ENCODE measurements at places on chromosomes 7 and 10.

- no peak for DNase-seq
These were observed 507.8 kb downstream of the SORCS3 start for GRCh38 chr10:105148921-105149320.

DNA sequence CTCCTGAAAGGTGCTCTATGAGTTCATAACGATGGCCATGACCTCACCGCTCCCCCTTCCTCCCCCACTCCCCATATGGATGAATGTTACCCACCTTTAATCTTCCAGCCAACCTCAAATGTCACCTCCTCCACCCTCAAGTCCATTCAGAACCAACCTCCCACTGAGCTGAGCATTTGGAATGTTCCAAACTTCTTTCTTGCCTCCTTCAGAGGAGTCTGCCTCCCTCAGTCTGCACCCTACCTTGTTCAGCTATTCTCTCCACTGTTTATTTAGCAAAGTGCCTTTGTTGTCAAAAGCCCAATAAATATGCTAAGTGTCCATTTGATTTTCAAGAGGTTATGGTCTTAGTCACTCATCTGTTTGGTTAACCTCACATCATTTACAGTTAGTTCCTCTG, 22.9 kb upstream of the MTPAP start:
- DNase-seq, result no peak

DNA sequence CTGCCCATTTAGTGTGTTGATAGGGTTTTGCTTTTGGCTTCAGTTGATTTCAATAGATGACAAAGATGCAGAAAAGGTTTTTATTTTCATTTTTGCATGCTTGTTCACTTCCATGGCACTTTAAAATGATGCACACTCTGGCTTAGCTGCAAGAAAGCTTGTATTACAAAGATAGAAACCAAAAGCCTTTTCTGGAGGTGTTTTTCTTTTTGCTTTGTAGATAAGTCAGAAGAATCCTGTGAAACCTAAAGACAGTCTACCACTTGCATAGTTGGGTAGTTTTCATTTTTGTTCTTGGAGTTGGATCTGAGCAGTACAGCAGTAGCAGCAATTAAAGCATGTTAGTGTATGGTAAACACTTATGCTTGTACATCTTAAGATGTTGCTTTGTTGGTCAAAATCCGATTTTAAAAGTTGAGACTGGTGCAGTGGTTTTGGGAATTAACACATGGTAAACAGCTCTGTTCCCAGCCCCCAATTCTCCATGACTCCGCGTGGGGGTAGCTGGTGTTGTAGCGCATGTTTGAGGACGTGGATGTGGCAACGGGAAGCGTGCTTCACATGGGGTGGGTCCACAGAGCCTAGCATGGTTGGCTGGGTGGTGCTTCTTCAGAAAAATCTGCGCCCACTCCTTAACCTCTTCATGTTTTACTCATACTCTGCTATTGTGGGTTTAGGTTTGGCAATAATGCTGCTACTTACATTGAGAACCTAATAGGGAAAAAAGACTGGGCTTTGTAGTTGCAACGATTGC, 19.8 kb downstream of the CCNY start:
- DNase-seq, result no peak

- DNase-seq, result no peak
These were observed 343.2 kb upstream of the TMEM229A start for GRCh38 chr7:124376111-124376510.

- DNase-seq, result no peak
These were observed 166.0 kb downstream of the SNX13 start for GRCh38 chr7:17774248-17774647.

DNA sequence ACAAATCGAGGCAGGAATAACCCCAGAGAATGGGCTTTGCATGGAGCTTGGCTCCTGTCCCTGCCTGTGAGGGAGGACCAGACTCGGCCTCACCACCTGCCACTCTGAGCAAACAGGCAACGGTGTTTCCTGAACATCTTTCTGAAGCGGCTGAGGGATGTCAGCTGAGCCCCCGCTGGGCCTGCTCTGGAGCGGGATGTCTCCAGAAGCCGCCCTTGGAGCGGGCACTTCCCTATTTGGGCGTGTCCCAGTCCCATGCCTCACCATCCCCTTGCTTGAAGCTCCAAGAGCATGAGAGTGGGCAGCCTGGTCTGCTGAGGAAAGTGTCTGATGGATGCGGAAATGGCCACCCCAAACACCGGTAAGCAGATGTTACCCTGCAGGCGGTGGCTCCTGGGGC, 10.2 kb downstream of the ALKBH4 start:
- DNase-seq, result no peak

DNA sequence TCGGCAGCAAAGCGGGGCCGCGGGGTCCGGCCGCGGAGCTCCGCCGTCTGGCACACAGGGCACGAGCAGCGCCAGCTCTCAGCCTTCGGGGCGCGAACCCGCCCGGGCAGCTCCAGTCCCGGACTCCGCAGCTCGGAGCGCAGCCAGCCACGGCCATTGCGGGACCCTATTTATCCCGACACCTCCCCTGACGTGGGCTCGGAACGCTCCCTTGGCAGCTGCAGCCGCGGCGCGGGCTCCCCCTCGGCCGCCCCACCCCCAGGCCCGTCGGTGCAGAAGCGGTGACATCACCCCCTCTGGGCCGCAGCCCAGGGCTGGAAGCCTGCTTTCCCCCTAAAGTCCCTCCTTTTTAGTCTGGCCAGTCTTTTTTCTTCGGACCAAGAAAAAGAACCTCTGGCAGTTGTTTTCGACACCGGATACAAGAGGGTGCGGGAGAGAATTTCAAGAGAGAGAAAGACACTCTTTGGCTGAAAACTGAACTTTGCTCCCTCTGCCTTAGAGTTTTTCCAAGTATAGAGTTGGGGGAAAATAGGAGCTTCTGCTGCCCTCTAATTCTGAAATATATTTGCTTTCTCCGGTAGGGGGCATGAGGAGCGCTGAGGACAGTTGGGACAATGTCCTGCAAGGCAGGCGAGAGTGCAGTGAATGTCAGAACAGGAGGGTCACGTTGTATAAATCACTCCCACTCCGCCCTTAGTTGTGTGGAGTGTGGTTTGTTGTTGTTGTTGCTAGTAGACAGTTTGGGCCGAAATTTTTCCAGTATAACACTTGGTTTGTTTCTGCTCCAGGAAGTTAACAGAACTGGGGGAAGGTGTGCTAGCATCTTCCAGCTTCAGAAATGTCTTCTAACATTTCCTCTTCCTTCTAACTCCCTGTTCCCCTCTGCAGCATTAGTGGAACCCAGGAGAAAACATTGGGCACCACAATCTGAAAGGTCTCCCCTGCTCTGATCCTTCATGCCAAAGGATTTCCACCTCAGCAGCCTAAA, at the start of gene SFRP4:
Gene SFRP4, minus strand, starts transcription at position 145 of the 988 bp plus-strand sequence. CDS start 280 bp downstream, outside the sequence.
- no peak for DNase-seq

- no peak for DNase-seq
These were observed 213.4 kb downstream of the SUGCT start for GRCh38 chr7:40348126-40348728.

DNA sequence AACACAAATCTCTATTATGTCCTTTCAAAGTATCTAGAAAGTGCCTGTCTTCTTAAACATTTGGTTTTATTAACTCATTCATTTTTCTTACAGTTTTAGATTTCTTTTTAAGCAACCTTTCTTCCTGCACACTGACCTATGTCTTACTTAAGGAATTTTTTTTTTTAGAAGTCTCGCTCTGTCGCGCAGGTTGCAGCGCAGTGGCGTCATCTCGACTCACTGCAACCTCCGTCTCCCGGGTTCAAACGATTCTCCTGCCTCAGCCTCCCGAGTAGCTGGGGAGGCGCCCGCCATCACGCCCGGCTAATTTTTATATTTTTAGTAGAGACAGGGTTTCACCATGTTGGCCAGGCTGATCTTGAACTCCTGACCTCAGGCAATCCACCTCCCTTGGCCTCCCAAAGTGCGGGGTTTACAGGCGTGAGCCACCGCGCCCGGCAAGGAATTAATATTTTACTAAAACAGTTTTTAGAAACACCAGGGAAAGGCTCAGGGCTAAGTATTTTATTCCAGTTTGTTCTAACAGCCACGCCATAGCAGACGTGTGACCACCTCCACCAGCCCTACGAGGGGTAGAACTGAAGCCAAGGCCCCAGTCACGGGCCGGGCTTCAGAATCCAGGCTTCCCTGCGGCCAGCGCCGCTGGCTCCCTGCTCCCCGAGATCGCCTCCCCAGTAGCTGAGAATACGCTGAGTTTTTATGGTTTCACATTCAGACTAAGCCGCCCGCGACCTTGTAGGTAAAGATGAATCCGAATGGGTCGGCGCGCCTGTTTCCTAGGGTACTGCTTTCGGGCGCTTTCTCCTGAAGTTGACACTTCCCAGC, 941 bp upstream of the LUC7L2 start:
- DNase-seq, result no peak

GRCh38 chr7:29408841-29409243, 154.8 kb upstream of the PRR15 start:
- DNase-seq, result peak; percentile 84

DNA sequence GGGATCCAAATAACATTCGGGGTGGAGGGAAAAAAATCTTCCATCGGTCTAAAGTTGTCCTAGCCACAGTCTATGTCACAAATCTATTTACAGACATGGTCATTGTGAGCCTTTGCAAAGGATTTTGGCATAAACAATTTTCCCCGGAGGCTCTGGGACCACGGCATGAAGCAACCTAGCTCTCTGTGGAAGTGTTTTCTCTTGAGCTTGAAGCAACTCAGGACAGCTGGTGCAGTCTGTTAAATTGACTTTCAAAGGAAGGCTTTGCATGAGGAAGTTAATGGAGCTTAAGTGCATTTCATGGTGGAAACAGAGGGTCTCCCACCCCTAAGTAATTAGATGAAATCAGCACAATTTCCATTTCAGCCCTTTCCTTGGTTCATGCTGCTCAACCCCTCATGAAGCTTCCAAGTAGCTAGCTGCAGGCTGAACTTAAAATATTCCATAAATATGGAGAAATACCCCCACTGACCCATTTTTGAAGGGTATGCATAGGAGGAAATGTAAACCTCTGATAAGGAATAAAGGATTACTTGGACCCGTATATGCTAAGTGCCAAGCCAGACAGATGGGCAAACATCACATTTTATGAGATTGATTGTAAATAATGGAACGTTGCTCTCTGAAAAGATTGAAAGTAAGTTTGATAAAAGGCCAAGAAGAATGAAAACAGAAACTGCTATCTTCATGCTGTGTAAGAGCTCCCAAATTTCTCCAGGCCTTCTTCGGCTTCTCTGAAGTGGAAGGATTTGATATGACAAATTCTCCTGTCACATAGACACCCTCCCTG, 39.9 kb downstream of the CCDC3 start:
- DNase-seq, result no peak

DNA sequence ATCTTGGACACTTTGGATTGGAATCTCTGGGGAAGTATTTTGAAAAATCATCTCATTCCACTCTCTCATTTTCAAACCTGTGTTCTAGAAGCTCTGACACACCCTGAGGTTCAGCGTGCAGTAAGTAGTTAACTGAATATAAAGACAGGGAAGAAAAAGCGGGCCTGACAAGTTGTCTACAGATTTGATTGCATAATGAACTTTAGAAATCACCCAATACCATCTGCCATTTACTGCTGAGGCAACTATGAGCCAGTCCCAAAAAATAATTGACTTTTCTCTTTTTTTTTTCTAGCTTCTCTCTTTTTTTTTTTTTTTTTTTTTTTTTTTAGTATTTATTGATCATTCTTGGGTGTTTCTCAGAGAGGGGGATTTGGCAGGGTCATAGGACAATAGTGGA, 29.5 kb downstream of the CDC123 start:
- no peak for DNase-seq

GRCh38 chr7:35430547-35431153, 176.8 kb upstream of the TBX20 start:
- no peak for DNase-seq

DNA sequence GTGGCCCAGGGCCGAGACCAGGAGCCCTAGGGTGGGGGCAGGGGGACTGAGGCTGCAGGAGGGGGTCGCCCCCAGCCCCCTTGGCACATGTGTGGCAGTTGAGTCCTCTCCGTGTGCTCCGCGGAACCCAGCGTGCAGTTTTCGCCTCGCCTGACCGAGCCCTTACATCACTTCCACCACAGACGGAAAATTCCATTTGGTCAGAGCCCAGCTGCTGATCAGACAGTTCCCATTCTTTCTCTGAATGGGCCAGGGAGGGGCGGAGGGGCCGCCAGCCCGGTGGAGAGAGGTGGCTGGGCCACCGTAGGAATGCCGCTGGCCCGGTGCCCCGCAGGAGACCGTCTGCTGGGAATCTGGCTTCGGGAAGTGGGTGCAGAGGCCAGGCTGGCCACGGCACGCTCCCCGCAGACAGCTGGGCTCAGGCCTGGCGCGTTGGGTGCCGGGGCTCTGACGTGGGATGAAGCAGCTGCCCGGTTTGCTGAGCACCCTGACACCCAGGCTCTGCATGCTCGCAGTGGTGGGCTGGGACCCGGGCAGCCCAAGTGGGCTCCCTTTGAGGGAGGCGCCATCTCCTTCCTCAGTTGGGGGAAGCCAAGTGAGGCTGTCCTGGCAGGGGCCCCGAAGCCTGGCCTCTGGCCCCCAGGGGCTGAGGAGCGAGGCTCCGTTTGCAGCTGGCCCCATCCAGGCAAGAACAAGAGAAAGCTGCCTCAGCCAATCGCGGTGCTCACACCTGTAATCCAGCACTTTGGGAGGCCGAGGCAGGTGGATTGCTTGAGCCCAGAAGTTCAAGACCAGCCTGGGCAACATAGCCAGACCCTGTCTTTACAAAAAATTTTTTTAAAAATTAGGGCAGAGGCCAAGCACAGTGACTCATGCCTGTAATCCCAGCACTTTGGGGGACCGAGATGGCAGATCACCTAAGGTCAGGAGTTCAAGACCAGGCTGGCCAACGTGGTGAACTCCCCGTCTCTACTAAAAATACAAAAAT, 9.9 kb downstream of the TTYH3 start:
- peak; percentile 60 for DNase-seq

DNA sequence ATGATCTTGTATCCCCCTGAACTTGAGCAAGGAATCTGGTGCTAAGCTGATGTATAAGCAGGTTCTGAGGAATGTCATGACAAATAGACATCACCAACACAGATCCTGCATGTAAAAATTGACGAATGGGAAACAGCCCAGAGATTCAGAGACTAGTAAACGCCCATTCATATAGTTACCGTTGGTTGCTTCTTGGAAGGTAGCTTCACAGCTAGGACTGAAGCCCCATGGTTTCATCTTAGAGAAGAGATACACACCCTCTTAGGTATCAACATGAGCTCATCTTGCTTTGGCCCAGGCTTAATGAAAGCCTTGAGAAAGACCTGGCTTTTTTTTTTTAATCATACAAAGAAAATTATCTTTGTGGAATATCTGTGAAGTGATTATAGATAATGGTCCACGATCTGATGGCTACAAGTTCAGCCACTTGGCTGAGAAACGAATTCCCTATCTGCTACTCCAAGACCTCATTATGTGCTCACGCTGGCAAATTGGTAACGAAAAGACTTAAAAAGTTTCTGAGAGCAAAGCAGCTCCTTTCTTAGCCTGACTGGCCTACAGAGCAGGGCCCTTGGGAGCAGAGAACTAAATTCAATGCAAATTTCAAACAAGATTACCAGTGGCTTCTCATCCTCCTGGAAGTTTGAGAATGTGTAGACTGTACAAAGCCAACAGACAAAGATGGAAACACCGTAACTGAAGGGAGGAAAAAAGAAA, 181.1 kb downstream of the NRP1 start:
- no peak for DNase-seq

GRCh38 chr7:117165656-117166055, 157.2 kb downstream of the WNT2 start:
- DNase-seq, result no peak

Data from NCI-H2107 (cell line).